ENCODE measurements at places on chromosomes 12 and 14. TPM values are rescaled to one million over a fixed set of nuclear protein-coding genes. Genes with fewer than 3 reads are reported as not detected.

PLEKHH1 gene
- not detected for polyA plus RNA-seq

DNA sequence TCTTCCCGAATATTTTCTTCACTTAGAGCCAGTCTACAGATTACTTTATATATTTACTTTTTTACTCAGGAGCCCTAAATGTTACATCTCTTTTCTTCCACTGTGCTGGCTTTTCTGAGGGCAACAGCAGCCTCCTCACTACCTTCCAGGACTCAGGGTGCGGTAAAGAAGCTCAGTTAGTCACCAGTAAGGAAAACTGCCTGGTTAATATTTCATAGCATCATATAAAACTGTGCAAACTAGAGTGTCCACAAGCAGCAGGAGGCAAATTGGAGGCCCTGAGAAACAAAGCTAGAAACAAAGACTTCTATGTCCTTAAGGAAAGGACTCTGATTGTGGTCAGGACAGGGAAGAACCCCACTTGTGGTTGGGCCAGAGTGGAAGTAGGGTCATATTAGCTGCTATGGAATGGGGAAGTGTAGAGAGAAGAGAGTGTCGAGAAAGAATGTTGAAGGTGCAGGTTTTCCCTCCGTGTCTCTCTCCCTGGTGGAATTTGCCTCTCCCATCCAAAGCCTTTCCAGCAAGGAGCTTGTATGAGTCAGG lies 220.1 kb downstream of the SLC15A4 start:
- DNase-seq = no peak

B4GALNT3 gene
- 1.6 TPM for polyA plus RNA-seq

DNA sequence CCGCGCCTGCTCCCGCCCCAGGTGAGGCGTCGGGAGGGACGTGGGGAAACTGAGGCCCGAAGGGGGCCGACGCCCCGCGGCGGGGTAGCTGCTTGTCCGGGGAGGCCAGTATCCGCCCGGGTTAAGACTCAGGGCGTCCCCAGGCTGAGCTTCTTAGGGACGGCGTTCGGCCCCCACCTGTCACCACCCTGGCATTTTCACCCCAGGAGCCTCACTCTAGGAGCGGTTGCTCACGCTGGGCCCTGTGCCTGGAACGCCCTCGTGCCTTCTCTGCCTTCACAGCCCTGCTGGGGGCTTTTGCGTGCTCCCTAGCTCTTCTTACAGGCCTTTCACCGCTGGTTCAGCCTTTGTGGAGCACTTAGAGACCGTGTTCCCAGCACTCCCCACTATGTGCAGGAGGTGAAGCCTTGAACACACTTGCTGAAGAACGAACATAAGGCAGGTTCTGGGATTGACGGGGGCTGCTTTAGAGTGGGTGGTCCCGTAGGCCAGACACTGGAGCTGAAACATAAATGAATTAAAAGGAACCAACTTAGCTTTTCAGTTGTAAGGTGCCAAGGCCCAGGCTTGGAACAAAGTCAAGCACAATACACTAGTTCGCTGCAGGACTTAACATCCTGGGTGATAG lies 601 bp downstream of the ZNF839 start:
- DNase-seq = no peak

Data from naive thymus-derived CD4-positive, alpha-beta T cell (primary cell).